CD4-positive, alpha-beta T cell (primary cell): ENCODE measurements at places on chromosomes 5 and 9. TPM values are rescaled to one million over a fixed set of nuclear protein-coding genes. Genes with fewer than 3 reads are reported as not detected.
A peak's percentile ranks its signal among the peaks of the same experiment; 100 is the strongest.

DNA sequence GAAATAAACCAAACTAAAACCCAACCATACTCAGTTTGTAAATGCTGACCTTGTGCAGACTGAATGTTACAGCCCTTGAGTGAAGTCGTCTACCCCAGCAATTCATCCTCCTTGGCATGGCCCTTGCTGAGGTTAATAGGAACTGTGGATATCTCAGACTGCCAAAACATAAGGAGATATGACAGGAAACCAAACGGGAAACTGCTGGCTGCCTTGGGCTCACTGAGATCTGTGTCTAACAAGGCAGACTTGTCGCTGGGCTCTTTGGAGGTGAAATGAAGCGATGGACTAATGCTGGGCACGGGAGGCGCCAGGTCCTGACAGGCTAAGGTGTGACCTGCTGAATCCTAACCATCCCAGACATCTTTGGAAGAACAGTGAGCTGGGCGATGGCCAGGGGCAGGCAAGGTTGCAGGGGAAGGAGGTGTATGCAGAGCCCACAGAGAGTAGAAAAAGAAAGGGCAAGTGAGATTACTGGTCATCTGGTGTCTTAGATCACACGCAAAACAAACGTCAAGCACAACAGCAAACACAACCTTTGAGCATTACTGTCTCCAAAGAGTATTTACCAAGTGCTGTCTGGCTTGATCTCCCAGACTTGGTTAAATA lies 44.6 kb upstream of the ALDH1A1 start:
- H3K27me3 ChIP-seq, result no peaks in the 10 kb centered on the region
- DNase-seq, result no peak
- peaks cover 3% of the 10 kb centered on the region for H3K4me1 ChIP-seq
- H3K27ac ChIP-seq, result no peak overlapping the region
- no peak overlapping the region for H3K4me3 ChIP-seq
- no peaks in the 10 kb centered on the region for H3K36me3 ChIP-seq

DNA sequence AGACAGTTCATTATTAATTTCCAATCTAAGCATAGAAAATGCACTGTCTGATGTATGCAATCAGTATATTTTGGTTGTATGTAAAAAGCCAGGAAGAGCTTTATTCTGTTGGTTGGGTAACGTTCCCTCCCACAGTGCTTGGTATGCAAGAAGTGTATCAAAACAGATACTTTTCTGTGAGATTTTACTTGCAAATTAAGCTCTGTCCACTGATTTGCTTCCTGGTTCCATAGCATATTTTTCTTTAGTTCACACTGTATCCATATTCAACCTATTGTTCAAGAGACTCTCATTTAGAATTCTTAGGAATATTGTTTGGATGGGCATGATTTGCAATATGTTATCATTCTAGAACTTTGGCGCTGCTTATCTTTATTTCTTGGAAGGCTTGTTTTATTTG lies 47.4 kb downstream of the RNF180 start:
- H3K4me3 ChIP-seq, result no peak overlapping the region
- DNase-seq, result no peak
- no peaks in the 10 kb centered on the region for H3K27me3 ChIP-seq
- no peaks in the 10 kb centered on the region for H3K4me1 ChIP-seq
- no peak overlapping the region for H3K27ac ChIP-seq
- H3K36me3 ChIP-seq, result no peaks in the 10 kb centered on the region

DNA sequence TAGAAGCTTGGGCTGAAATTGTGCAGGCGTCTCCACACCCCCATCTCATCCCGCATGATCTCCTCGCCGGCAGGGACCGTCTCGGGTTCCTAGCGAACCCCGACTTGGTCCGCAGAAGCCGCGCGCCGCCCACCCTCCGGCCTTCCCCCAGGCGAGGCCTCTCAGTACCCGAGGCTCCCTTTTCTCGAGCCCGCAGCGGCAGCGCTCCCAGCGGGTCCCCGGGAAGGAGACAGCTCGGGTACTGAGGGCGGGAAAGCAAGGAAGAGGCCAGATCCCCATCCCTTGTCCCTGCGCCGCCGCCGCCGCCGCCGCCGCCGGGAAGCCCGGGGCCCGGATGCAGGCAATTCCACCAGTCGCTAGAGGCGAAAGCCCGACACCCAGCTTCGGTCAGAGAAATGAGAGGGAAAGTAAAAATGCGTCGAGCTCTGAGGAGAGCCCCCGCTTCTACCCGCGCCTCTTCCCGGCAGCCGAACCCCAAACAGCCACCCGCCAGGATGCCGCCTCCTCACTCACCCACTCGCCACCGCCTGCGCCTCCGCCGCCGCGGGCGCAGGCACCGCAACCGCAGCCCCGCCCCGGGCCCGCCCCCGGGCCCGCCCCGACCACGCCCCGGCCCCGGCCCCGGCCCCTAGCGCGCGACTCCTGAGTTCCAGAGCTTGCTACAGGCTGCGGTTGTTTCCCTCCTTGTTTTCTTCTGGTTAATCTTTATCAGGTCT lies at the start of gene C9orf72:
C9orf72 (minus strand) TSS at position 564 of the 716 bp plus-strand sequence. CDS start 6,361 bp downstream, outside the sequence.
- peak within 1 kb of the TSS; percentile 86 for H3K4me3 ChIP-seq
- peaks cover 18% of the 10 kb centered on the region for H3K4me1 ChIP-seq
- no peaks in the 10 kb centered on the region for H3K36me3 ChIP-seq
- no peaks in the 10 kb centered on the region for H3K27me3 ChIP-seq

DNA sequence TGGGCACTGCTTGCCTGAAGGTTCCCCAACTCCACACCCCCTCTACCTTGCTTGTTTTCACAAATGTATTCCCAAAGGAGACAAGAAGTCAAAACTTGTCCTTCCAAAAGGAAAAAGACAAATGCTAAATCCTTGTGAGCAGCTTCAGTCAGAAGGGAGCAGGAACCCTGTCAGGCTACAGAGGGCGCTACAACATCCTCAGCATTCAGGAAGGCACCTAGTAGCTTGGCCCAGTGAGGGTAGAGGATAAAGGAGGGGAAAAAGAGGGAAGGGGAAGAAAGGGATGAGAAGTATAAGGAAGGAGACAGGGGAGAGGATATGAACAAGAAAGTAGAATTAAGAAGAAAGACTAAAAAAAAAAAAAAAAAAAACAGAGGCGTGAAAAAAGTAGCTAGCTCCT lies 97.5 kb downstream of the MLLT3 start:
- H3K27ac ChIP-seq, result no peak overlapping the region
- H3K4me3 ChIP-seq, result no peak overlapping the region

DNA sequence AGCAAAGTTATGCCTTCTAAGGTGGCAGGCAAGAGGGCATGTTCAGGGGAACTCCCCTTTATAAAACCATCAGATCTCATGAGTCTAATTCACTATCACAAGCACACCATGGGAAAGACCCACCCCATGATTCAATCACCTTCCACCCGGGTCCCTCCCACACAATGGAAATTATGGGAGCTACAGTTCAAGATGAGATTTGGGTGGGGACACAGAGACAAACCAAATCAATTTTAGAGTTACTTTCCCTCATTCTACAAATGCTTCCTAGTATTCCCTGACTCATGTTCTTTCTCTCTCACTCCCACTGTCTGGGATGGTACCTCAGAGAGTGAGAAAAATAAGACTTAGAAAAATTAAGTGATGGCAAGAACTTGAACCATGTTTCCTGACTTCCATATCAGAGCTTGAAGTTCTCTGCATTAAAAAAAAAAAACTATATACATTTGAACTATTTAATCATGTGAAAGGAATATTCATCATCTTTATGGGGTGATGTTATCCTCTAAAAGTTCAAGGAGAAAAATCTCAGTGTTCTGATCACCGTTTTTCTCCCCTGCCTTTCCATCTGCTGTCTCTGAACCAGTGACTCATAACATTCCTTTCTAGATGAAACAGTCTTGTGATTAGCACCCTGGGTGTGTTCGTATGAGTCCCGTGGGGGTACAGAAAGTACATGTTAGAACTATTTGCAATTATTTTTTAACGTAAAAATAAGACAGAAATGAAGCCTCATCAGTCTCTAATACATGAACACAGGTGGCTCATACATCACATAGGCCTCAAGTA lies 282.9 kb downstream of the SLF1 start:
- no peak overlapping the region for H3K4me3 ChIP-seq
- H3K4me1 ChIP-seq, result no peaks in the 10 kb centered on the region
- no peak for DNase-seq

- no peak for DNase-seq
- no peaks in the 10 kb centered on the region for H3K27me3 ChIP-seq
- H3K27ac ChIP-seq, result no peak overlapping the region
- peaks cover 5% of the 10 kb centered on the region for H3K4me1 ChIP-seq
Measured at GRCh38 chr9:87516222-87516925, 18.7 kb downstream of the DAPK1 start.

BTNL9 gene
- total RNA-seq, result not detected

DNA sequence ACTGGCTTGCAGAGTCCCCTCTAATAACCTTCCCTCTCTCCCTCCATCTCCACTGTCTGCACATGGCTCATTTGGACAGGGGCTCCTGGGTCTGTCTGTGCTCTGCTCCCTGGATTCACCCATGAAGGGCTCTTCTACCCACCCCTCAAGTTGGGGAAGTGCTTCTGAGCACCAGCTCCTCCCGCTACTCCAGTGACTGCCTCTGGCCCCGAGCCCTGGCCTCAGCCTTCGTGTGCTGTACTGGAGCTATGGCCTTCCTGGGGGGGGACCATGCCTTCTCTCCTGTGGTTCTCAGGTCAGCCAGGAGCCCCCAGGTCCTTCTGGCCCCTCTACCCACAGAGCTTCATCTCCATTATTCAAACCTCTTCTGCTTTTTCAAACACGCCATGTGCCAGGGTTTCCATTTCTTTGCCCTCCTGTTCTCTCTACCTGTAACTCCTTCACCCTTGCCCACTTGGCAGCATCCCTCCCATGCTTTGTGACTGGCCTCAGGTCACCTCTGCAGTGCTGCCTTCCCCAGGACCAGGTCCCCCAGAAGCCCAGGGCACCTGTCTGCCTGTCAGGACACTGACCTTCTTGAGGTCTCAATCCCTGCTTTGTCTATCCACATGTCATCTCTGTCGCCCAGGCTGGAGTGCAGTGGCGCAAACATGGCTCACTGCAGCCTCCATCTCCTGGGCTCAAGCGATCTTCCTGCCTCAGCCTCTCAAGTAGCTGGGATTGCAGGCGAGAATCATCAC lies 9.5 kb downstream of the SH3PXD2B start:
- no peak overlapping the region for H3K4me3 ChIP-seq
- peaks cover 2% of the 10 kb centered on the region for H3K27me3 ChIP-seq
- DNase-seq, result no peak
- no peak overlapping the region for H3K27ac ChIP-seq
- H3K4me1 ChIP-seq, result peaks cover 4% of the 10 kb centered on the region
- H3K36me3 ChIP-seq, result no peaks in the 10 kb centered on the region

DNA sequence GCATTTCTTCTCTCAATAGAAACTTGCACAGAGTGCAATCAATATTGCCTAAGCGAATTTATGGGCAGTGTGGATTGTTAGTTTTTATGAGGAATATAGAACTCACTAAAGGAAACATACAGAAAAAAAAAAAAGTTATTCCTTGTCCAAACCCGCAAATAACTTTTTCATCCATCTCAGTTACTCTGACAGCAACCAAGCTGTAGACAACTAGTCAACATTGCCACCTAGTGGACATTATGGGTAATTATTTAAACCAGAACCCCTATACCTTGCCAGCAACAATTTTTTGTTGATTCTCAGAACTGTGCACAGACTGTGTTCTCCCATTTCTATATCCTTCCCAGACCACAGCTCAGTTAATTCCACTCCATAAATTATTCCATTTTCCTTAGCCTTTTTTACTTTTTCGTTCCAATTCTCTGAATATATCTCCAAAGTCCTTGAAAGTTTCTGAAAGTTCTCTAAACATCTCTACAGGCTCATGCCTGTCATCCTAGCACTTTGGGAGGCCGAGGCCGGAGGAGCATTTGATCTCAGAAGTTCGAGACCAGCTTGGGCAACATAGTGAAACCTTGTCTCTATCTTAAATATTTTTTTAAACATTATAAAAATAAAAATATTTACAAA lies 2.6 kb upstream of the AFAP1L1 start:
- H3K4me3 ChIP-seq, result no peak overlapping the region
- peaks cover 20% of the 10 kb centered on the region for H3K4me1 ChIP-seq
- peak; percentile 68 for DNase-seq
- no peak overlapping the region for H3K27ac ChIP-seq
- H3K27me3 ChIP-seq, result peaks cover 24% of the 10 kb centered on the region
